ENCODE measurements at places on chromosomes 3 and 15.
A peak's percentile ranks its signal among the peaks of the same experiment; 100 is the strongest.

DNA sequence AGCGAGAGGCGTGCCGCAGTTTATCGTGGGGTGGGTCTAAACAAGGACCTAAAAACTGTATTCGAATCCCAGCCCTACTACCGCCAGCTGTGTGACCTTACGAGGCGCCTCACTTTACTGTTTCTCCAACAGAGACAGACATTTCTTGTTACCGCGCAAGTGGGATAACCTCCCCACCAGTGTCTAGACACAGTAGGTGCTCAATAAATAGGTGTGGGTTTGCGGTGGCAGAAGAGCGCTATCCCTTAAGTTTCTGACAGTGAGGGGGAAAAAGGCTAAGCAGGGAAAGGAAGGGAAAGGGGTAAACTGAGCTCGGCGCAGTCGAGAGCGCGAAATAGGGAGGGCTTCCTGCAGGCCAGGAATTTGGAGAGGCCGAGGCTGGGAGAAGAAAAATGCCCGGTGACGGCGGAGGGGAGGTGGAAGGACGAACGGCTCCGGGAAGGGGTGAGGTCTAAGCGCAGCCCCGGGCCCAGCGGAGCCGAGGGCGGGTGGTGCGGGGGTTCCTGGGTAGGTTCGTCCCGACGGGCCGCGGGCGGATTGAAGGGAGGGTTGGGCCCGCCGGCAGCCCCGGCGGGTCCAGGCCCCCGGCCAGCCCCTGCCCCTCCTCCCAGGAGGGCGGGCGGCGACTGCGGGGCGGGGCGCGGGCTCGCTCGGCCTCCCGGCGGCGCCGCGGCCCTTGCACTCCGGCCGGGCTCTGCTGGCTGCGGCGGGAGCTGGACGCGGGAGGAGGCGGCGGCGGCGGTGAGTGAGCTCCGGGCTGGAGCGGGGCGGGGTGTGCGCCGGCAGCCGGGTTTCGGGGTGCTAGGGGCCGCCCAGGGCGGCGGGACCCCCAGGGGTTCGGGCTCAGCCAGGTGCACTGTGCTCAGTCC, at the start of gene CGNL1:
TSS of gene CGNL1 (plus strand) at position 679 of the 869 bp plus-strand sequence. CDS start 61,495 bp downstream, outside the sequence.
- no peak for DNase-seq

DNA sequence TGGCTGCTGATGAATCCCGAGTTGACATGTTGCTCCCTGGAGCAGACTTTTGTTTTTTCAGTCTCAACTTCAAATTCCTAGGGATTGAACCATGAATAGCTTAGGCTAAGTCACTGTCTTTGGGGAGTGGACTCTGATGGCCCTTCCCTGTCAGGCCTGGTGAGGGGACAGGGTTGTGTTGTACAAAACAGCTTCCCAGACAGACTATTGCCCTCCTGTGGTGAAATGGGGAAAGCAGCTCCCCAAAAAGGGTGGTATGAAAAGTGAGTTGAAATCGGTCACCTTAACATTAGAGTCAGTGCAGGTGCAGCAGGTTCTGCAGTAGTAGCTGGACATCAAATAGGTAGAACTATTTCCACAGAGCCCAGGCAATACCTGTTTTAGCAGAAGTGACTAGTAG, 775.6 kb downstream of the ROBO2 start:
- DNase-seq: no peak

DNA sequence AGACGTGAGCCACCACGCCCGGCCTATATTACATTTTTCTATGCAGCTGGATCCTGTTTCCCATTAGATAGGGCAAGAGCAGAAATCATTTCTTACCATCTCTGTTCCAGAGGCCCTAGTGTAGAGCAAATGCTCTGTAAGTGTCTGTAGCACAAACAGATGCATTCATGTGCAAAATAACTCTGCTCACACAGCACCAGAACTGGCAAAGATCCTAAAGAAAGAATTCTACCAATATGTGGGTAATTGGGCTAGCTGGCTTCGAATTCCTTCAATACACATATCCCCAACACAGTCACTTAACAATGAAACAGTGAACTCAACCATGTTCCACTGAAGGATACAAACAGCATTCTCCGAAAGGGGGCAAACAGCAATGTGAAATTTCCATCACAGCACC, 32.7 kb upstream of the DCUN1D1 start:
- DNase-seq: no peak

GRCh38 chr3:123568875-123569274, 16.0 kb downstream of the HACD2 start:
- DNase-seq: no peak

GRCh38 chr3:72818905-72819304, 29.3 kb downstream of the SHQ1 start:
- DNase-seq: no peak

GRCh38 chr3:171458071-171458863, 1.9 kb downstream of the TNIK start:
- DNase-seq: peak; percentile 74

DNA sequence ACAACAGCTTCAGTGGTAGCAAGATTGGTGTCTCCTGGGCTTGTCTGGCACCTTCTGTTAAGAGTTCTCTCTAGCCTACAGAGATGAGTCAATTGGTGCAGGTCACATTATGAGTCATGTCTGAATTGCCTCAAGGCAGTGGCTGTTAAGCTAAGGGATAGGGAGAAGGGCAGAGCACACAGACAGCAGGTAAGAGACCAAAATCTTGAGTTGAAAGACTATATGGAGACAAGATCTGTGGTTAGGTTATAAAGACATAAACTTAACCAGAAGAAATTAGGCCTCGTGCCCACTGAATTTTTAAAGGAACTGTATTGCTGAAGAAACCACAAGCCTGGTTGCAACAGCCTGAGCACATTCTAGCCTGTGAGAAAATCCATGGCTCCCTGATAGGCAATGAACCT, 19.2 kb upstream of the KPNA1 start:
- DNase-seq: no peak

DNA sequence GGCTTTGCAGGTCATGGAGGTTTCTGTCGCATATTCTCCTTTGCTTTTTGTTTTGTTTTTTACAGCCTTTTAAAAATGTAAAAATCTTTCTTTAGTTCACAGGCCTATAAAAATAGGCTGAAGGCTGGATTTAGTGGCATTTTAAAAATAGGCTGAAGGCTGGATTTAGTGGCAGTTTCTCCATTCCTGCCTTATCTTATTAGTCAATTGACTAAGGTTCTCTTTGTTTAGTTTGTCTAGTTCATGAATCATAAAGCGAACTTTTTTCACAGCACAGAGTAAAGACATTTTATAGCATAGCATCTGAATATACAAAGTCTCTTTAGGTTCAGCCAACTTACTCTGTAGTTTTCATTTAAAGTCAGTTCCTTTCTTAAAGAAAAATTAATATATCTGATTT, 31.4 kb downstream of the AP4E1 start:
- no peak for DNase-seq

GRCh38 chr3:2940062-2940461, 170.1 kb downstream of the IL5RA start:
- no peak for DNase-seq

DNA sequence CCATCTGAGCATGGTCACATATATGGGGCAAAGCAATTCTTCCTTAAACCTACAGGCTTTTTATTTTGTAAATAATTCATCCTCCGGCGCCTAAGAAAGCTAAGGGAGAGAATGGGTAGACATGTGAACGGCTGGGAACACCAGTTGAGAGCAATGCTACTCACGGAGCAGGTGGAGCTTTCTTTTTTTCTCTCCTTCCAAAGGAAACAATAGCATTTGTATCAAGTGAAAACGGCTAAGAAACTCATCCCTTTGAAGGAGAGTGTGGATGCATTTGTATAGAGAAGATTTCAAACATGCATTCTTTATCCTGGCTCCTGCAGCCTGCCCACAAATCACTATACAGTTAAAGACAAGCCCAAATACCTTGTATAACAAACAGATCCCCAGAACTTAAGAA, 637.8 kb downstream of the MAGI1 start:
- no peak for DNase-seq

GRCh38 chr3:182716114-182716688, 77.1 kb upstream of the ATP11B start:
- no peak for DNase-seq

DNA sequence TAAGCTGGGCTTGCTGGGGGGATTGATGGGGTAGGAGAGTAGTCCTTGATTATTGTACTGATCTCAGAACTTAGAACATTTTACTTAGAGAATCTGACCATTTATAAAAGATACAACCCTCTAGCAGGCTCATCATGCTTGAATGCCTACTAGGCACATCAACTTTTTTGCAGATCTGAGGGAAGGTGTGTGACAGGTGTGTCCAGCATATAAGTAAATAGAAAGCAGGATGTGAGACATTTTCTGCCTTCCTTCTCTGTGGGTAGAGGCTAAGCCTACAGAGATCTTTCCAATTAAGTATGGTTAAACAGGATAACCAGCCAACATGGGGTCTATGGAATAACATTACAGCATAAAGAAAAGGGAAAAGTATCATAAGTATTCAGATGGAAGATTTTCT, 159.1 kb downstream of the AKAP13 start:
- DNase-seq: no peak

Data from CD8-positive, alpha-beta T cell (primary cell).